ENCODE measurements at places on chromosomes 4 and X.

GRCh38 chr4:165301833-165302232 is 25.6 kb upstream of the MSMO1 start:
- DNase-seq, result no peak

DNA sequence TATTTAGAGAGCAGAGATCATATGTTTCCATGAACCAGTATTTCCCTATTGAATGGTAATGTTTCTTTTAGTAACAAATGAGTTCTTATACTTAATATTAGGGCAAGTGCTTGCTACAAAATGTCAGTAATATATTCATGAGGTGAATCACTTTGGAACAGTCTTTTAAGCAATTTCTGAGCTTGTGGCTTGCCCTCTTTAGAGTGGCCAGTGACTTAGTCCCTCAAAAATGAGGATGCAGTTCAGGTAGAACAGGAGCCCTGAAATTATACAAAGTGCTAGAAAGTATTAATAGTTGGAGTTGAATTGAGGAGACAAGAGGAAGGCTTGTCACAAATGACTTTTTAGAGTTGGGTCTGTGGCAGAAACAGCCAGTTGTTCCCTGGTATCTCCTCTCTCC is 53.4 kb upstream of the PITX2 start:
- DNase-seq, result no peak

DNA sequence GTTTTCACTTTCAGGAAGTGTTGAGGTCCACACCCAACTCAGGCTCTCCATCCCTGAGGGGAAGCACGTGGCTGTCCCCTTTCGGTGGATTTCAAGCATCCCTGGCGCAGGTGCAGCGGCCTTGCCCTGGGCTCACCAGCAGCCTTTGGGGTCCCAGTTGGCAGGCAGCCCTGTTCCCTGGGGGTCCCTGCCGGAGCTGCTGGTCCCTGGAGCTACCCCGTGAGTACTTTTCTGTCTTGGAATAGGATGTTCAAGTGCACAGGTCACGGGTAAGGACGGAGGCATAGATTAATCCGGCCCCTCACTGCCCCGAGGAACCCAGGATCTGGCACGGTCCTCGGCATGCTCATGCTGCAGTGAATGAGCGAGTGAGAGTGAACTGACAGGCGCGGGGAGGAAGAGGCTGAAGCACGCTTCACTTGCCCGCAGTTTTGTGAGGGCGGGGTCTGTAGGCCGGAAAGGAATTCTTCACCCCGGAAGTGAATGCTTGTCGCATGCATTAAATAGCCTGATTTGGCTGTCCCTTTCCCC is 117.2 kb upstream of the FAT1 start:
- no peak for DNase-seq

DNA sequence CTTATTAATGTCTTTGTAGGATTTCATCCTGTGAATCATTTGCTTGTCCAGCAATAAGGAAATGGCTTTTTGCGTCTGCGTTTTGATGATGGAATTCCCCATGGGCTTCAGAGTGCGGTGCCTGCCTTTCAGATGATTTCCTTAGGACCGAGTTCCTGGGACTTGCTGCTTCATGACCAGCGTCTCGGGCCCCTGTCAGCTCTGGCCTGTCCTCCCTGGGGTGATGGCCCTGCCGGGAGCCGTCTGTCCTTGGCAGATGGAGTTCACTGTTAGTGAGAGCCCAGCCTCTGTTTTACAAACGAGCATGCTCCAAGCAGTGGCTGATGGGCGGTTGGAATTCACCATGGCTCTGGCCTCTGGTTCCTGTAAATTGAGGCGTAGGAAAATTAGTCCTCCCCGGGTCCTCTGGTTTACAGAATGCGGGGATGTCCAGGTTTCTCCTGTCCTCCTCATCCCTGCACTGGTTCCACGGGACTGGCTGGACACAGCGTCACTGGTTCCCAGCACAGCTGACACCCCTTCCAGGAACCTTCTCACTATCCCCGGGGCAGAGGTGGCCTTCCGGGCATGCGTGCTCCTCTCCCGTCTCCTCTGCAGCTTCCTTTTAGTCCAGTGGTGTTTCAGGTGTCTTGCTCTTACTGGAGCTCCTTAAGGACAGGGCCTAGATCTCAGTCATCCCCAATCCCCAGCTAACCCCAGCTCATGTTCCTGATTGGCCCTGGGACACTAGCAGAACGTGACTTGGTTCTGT is 34.9 kb downstream of the TBC1D14 start:
- no peak for DNase-seq

DNA sequence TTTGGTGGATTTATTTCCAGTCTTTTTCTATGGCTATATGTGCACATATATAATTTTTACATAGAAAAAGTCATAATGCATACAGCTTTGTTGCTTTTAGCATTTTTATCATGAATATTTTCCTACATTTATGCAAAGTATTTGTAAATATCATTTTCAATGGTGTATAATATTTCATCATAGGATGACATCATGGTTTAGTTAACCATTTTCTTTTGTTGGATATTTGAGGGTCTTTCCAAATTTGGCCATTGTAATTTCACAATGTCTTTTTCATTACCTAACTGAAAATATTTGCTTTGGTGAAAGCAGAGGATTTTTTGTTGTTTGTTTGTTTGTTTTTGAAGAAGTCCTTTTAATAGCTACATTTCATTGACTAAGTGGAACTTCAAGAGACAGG is 31.0 kb downstream of the PAK3 start:
- no peak for DNase-seq

GRCh38 chr4:187415231-187415630 is 580.3 kb upstream of the ZFP42 start:
- no peak for DNase-seq

- no peak for DNase-seq
These were observed 203.2 kb upstream of the FGF13 start for GRCh38 chrX:138914767-138915166.

DNA sequence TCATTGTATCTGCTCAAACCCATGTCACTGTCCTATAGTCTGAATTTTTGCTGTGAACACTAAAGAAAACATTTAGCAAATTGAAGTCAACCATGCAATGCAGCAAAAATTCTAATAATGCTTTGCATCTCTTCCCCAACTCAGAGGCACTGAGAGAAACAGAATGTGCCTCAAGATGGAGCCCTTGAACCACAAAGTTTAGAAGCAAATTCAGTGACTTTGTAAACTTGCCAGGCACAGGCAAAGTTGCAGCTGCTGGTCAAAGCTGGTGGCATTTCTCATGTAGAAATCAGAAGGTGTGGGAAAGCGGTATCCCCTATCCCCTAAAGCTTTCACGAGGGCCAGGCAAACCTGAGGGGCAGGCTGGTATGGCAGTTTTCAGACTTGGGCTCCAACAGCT is 121.7 kb upstream of the DIPK2B start:
- no peak for DNase-seq

- DNase-seq, result no peak
These were observed 293.8 kb upstream of the ARSJ start for GRCh38 chr4:114273238-114273637.

- no peak for DNase-seq
These were observed 33.1 kb downstream of the PCDH7 start for GRCh38 chr4:30753316-30753715.

- DNase-seq, result no peak
These were observed 1.8 kb upstream of the KLHL4 start for GRCh38 chrX:87515836-87516235.

DNA sequence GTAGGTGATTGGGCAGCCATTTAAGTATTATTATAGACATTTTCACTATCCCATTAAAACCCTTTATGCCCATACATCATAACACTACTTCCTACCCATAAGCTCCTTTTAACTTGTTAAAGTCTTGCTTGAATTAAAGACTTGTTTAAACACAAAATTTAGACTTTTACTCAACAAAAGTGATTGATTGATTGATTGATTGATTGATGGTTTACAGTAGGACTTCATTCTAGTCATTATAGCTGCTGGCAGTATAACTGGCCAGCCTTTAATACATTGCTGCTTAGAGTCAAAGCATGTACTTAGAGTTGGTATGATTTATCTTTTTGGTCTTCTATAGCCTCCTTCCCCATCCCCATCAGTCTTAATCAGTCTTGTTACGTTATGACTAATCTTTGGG is 16.3 kb downstream of the HPRT1 start:
- DNase-seq, result no peak

DNA sequence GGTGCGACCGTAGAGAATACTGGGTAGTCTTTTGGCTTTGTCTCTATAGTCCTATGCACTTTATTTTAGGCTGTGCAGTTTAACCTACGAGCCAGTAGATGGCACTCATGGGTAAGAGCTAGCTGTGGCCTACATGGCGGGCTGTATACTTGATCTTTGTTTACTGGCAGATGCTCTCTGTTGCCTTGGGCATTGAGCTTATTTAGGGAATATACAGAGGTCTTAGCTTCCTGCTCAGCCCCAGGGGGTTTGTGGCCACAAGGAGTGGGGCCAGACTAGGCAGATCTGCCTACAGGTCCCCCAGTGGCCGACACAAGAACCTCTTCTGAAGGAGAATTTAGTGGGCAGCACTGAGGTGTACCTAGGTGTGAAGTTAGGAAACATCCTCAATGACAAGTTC is 227.6 kb upstream of the HDX start:
- no peak for DNase-seq

- no peak for DNase-seq
These were observed 19.1 kb downstream of the NOP14 start for GRCh38 chr4:2944091-2944482.

GRCh38 chr4:125231661-125232060 is 83.1 kb upstream of the FAT4 start:
- no peak for DNase-seq

GRCh38 chrX:20680998-20681397 is 414.3 kb upstream of the RPS6KA3 start:
- no peak for DNase-seq

- no peak for DNase-seq
These were observed 133.6 kb upstream of the FAM9C start for GRCh38 chrX:13177921-13178566.

DNA sequence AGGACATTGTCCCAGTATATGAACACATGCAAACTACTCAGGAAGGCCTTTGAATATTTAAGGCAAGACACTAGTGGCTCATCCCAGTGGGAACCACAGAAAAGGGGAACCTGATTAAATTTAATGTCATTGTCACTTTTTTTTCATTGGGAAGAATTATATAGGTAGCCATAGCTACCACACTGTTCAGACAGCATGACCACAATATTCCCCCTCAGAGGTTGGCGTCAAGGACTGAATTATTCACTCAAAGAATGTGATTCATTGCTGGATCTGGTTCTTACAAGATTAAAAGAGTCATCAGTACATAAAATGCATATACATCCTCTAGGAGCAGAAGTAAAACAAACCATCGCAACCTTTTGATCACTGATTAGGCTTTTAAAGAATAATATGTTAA is 92.0 kb upstream of the SMARCAD1 start:
- no peak for DNase-seq

GRCh38 chr4:116880625-116881024 is 204.8 kb downstream of the TRAM1L1 start:
- DNase-seq, result no peak

DNA sequence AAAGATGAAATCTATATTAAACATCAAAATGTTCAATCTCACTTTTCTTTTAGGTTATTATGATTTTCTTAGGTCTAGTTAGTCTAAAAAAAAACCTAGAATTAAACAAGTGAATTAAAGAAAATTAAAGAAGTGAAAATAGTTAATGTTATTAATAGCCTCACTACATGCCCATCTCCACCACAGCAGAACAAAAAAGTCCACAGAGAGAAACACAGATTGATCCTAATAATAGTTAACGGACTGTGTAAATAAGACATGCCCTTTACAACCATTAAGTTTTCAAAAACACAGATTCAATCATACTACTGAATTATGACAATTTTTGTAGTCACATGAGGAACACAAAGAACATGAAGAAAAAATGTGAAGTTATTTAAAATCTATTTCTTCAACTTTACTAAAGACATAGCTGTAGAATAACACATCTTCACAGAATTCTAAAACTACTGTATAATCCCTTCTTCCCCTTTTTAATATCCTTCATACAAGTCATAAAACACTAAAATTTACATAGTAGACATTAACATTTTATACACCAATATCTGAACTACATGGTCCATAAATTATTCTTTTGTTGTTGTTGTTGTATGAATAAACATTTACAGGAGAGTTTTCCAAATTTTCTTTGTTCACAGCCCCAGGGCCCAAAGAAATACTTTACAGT is 15.3 kb downstream of the HELQ start:
- DNase-seq, result no peak

DNA sequence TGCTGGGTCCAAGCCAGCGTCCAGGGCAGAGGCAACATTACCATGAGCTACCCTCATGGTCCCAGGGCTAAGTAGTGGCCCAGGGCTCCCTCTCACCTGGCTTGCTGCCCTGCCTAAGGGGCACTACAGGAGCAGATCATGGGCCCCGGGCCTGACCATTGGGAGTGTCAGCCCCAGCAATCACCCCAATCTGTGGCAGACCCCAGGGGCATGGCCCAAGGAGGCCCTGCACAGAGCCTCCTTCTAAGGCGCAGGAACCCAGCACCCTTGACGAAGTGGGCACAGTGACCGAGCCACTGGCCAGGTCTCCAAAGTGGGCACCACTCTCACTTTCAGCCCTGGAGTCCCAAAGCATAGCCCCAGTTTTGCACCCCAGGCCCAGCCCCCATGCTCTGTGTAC is 667.1 kb downstream of the SH3BGRL start:
- no peak for DNase-seq

GRCh38 chr4:110165382-110166286 is 32.8 kb downstream of the ELOVL6 start:
- DNase-seq, result no peak

DNA sequence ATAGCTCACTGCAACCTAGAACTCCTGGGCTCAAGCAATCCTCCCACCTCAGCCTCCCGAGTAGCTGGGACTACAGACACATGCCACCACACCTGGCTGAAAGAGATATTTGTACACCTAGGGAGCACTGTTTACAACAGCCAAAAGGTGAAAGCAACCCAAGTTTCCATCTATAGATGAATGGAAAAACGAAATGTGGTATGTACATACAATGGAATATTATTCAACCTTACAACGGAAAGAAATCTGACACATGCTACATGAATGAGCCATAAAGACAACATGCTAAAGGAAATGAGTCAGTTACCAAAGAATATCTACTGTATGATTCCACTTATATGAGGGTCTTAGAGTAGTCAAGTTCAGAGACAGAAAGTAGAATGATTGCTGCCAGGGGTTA is 52.2 kb downstream of the ABCG2 start:
- no peak for DNase-seq

DNA sequence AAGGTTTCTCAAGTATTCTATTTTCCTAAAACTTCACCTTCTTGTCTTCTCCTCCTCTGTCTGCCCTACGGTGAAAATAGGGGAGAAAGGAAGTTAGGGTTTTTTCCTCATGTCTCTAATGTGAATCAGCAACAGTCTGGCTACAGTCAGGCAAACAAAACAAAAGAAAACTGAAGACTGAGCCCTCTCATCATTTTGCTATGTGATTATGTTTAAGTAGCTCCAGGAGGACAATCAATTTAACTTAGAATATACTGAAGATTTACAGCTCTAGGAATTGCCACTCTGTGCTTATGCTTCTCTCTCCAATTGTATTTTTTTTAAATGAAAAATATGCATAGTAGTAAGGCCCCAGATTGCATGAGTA is 316.2 kb downstream of the GPAT3 start:
- DNase-seq, result no peak

DNA sequence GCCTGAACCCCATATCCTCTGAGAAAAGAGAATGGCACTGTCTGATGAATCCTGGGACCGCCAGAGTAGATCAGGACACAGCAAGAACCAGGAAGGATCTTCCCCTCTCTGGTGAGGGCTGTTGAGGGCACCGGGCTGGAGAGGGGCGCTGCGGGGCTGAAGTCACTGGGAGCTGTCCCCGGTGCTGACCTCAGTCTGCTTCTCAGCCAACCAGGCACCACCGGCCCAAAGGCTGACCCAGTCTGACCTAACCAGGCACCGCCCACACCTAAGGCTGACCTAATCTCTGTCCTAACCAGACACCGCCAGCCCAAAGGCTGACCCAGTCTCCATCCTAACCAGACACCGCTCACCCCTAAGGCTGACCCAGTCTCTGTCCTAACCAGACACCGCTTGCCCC is 82.8 kb downstream of the CPZ start:
- no peak for DNase-seq
